ENCODE measurements at places on chromosomes 1 and 21.

- no peak for DNase-seq
These were observed 456.1 kb upstream of the ADAMTS5 start for GRCh38 chr21:27423038-27423437.

DNA sequence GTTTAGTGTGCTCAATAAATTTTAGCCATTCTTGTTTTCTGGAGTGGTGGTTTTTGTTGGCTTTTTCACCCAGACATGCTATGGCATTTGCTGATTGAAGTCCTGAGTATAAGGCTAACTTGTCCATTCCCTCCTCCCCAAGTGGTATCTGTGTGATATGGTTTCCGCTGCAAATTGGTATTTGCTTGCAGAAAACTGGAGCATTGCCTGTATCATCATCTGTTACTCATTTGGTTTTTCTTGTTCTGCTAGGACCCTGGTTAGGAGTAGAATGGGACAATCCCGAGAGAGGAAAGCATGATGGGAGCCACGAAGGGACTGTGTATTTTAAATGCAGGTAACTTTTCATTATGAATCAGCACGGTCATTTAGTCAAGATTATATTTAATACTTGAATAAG is 34.0 kb downstream of the TBCE start:
- DNase-seq, result no peak

- no peak for DNase-seq
These were observed 33.7 kb downstream of the XCL2 start for GRCh38 chr1:168509875-168510791.

DNA sequence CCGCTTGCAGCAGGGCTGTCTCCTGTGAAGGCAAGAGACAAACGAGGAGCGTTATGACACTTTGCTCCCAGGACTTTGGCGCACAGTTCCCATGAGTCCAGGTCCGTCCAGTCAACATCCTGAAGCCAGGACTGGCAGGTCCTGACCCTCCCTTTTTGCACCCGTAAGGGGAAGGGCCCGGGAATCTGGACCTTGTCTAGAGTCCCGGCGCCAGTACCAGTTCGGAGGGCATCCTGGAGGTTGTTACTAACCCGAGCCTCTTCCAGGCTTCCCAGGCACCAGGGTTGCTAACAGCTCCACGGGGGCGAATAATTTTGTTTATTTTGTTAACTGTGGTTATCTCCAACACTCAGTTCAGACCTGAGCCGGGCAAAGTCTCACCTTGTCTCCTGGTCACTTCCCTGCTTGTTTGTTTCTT is 682 bp upstream of the RWDD3 start:
- peak; percentile 72 for DNase-seq

DNA sequence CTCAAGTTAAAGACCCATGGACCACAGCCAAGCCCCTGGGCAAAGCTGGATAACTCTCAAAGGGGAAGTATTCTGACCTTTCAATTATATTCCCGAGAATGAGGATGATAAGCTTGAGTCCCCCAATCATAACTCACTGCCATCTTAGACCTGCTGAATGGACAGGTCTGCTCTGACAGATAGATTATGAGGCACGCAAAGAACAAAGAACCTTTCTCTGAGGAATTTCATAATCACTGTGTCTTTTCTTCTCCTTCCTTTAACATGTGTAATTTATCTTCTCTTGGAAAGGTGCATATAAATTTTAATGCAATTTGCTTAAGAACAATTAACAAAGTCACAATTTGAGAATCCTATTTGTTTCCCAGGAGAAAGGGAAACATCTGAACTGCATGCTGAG is 22.0 kb downstream of the PIGM start:
- no peak for DNase-seq

Data from pons (tissue), 1 donor.